Dorsolateral prefrontal cortex (tissue), 122 donors: ENCODE measurements at places on chromosomes 3 and 15. TPM values are rescaled to one million over a fixed set of nuclear protein-coding genes. Genes with fewer than 3 reads are reported as not detected.

P2RY12 gene
- total RNA-seq = 21.2 TPM

PTPN9 gene
- total RNA-seq = 36.3 TPM

HIGD2B gene
- 0.40 TPM for total RNA-seq

CELSR3 gene
- total RNA-seq = 39.5 TPM

KLHL6 gene
- total RNA-seq = 7.3 TPM

CLASP2 gene
- total RNA-seq = 323 TPM

IDH3A gene
- 230 TPM for total RNA-seq

FAM43A gene
- total RNA-seq = 10.9 TPM

GOLGA8T gene
- total RNA-seq = 1.0 TPM

NOP10 gene
- 52.8 TPM for total RNA-seq

PLSCR2 gene
- total RNA-seq = 0.55 TPM

SRGAP3 gene
- total RNA-seq = 163 TPM

TMEM212 gene
- total RNA-seq = 0.31 TPM

XPC gene
- total RNA-seq = 30.2 TPM

GOLGA6A gene
- total RNA-seq = 1.2 TPM

DLEC1 gene
- 2.8 TPM for total RNA-seq

GOLGA8M gene
- 4.6 TPM for total RNA-seq
